ENCODE measurements at places on chromosomes 5 and 9.

- peak; percentile 52 for DNase-seq
Measured at GRCh38 chr9:100206899-100207298, 107.9 kb downstream of the INVS start.

DNA sequence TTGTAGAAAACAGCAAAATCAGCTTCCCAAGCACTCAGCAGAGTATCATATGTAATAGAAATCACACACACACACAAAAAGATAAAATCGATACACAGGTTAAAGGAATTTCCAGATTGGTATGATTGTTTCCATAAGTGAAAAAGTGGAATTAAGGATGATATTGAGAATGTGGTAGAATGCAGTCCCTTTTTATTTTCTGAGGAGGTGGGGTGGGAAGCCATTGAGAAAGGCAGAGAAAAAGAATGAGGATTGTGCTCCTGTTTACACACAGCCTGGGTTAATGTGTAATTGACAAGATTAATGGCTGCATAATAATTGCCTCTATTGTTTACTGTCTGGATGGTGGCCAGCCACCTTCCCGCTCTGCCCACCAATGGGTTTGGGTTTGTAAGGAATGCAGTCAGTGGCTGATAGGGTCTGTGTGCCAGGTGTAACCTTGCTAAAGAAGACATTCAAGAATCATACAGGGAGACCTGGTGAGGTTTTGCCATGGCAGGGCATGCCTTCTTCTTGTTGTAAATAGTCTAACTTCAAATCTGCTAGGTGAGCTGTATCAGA, 177.2 kb upstream of the MAP3K1 start:
- no peak for DNase-seq

DNA sequence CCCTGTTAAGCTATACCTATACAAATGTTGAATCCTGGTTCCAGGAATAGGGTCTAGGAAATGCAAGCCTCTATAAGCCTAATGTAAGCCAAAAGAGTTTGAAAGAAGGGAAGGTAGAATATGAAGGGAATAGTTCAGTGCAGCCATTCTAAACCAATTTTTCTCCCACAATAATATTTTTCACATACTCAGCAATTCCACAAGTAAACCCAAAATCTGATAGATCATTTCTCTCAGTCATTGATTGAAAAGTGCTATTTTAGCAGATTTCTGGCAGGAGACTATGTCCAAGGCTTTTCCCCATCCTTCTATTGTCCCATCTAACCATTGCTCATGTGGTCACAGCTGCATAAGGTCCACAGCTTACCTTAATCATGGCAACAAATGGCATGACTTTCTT, 20.7 kb upstream of the PLAC8L1 start:
- no peak for DNase-seq

DNA sequence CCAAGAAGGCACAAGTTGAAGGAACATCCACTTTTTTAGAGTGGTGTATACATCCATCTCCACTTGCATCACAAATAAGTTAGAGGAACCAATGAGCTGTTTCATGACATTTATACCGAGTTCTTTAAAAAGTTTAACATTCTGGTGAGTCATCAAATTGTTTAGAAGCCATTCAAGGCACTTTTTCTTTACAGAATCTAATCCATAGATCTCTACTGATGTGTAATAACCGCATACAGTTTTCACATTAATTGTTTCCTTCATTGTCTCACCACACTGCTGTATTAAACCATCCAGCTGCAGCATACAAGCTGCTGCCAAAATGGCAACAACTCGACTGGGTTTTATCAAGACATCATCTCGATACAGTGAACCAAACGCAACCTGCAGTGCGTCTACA, 744 bp downstream of the GMCL2 start:
- no peak for DNase-seq

GRCh38 chr5:67195406-67196275, 958 bp downstream of the CD180 start:
- no peak for DNase-seq

DNA sequence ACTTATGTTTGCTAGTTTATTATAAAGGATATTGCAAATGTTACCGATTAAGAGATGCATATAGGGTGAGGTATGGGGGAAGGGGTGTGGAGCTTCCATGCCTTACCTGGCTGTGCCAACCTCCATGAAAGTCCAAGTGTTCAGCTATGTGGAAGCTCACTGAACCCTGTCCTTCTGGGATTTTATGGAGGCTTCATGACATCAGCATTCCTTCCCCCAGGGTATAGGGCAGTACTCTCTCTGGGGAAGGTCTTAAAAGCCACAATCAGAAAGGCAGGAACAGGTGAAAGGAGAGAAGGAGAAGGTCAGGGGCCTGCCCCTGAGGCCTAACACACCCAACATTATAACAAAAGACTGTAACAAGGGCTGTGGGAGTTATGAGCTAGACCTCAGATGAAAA, 592.6 kb downstream of the PDE4D start:
- no peak for DNase-seq

DNA sequence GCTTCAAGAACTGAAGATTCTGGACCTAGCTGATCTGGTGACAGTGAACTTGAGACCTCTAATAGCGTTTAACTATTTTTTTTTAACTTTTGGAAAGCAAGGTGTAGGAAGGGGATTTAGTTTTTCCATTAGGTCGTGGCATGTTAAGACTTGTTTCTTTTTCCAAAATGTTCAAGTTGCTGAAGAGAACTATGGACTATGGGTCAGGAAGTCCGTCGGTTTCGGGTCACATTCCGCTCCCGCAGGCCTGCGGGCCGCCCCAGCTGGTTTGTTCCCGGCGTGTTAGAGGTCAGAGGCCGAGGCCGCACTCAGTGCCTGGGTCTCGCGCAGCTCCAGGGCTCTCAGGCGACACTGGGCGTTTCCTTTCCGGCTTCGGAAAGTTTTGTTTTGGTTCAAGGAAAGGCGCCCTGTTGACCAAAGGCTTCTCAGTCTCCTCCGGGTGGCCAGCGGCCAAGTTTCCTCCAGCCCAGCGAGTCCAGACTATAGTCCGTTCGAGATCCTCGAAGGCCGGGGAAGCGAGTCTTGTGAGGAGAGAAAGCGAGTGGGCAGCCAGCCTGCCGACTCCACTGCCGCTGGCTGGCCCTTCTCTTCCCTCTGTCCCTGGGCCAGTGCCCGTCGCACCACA, 586 bp upstream of the FCHO2 start:
- peak; percentile 30 for DNase-seq

DNA sequence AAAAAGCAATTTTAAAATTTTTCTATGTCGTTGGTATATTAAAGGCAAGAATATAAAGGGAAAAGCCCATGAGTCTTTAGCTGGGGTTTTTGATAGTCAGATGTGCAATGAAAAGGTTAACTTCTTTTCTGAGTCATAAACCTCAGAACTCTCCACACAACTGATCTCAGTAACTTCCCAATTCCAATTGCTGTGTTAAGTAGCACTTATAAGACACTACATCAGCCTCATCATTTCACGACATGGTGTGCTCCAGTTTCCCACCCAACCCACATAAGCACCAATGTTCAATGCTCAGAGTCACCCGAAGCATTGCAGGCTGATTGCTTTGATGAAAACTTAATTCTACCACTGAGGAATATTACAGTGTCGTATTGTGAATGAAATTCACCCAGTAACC, 155.8 kb downstream of the TSSK1B start:
- no peak for DNase-seq

DNA sequence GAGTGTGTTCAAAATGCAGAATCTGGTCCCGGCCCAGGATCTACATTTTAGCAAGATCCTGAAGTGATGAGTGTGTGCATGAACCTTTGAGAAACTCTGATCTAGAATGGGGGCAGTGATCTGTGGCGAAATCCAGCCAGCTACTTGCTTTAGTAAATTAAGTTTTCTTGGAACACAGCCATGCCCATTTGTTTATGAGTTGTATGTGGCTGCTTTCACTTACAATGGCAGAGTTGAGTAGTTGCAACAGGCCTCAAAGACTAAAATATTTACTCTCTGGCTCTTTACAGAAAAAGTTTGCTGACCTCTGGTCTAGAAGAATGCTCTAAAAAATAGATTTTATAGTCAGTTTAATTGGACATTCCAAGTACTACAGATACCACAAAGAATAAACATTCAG, 588.3 kb downstream of the BNC2 start:
- DNase-seq: peak; percentile 13
